ENCODE measurements at places on chromosomes 16 and 17.

GRCh38 chr17:42193216-42193968 lies 902 bp downstream of the GHDC start:
- no peak for DNase-seq

DNA sequence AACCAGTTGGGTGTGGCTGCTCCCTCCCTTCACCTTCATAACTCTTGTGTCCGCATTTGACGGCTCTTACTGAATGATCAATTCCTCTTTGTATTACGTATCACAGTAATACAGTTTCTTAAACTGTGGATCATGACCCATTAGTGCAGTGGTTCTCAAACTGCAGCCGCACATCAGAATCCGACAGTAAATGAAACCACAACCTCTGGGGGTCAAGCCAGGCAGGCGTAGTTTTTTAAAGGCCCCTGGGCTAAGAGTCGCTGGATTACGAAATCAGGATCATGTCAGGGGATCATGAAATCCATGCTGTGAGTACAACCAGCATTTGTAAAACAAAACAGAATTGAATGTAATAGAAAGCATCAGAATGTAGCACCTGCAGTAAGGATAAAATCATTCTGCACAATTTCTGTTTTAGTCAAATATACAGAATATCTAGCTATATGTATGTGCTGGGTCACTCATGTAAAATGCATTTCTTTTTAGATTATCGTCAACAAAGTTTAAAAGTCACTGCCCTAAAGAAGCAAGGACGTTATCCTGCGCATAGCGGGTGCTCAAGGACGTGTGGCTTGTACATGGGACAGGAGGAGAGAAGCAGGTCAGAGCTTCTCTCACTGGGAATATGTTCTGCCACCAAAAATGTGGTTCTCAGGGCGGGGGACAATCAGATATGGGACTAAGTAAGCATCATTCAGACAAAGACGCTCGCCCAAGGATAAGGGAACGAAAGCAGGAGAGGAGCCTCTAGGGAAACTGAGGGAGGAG lies 113.1 kb downstream of the ZFHX3 start:
- DNase-seq: peak; percentile 48

DNA sequence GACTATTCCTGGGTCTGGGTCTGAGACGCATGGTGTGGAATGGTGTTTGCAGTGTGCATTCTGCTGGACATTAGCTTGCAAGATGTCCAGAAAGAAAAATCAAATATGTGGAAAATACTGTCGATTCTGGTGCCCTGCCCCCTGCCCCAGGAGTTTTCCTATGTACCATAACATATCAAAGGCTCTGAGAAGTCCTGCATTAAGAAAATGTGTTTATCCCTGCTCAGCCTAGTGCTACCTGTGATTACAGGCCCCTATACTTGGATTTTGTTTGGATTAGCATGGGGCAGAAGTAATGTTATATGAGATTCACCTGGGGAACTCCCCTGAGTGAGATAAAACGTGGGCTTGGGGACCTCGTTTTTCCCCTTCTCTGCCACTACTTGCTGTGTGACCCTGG lies 325.0 kb downstream of the CBLN1 start:
- DNase-seq: no peak

- no peak for DNase-seq
Measured at GRCh38 chr17:14361945-14362508, 61.1 kb downstream of the HS3ST3B1 start.

DNA sequence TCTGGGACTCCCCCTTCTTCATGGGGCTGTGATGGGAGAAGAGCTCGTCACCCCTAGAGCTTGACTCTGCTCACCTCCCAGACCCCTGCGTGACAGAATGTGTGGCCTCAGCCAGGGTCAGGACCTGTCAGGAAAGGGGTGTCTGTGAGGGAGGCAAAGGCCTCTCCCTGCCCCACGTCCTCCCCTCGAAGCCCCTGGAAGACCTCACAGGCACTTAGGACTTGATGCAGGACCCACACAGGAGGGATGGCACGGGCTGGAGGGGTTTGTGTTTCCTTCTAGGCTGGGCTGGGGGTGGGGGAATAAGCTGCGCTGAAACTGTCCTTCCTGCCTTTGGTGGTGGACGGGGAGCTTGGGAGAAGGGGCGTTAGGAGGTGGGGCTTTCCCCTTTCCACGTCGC lies 11.0 kb upstream of the CLUH start:
- DNase-seq: no peak

DNA sequence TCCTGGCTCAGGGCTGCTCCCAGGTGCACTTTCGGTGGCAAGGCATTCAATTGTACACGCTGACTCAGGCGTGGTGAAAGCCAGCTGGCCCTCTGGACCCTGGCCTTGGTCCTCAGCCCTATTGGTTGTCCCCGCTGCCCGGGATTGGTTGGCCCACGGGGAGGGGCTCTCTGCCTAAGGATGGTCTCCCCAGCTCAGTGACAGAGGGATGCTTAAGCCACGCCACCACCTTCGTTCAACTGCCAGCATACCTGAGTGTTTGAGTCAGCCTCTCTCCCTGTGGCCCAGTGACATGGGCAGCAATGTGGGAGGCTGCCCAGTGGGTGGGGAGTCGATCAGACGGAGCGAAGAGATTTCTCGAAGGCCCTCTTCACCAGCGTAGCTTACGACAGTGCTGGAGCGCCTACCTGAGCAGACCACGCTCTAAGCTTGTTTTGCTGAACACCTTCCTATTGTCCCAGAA lies 30.3 kb downstream of the IRF8 start:
- no peak for DNase-seq

- DNase-seq: no peak
Measured at GRCh38 chr16:57380671-57381462, 8.6 kb downstream of the CX3CL1 start.

GRCh38 chr16:85554889-85555718 lies 58.0 kb upstream of the GSE1 start:
- peak; percentile 65 for DNase-seq

- peak; percentile 18 for DNase-seq
Measured at GRCh38 chr17:40399185-40399584, 18.5 kb downstream of the TOP2A start.

DNA sequence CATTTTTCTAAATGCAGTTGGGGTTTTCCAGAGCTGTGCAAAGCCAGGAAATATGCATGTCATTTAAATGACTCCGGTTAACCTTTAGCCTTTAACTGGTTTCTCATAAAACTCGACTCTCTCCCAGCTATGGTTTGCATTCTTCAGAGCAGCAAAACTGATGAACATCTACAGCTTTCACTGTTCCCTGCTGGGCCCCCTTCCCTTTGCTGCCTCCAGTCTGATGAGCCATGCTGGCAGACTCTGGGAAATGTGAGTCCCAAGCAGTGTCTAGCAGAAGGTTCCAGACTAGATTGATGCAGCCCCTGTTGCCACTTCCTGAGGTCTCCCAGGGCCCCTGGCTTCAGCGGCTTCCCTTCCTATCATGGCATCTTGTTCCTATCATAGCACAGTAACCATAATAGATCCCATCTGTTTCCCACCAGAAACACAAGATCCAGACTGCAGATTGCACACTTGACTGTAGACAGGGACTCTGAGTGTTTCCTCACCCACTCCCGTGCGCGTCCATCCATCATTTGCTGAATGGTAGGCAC lies 135.4 kb downstream of the CLEC16A start:
- DNase-seq: no peak

DNA sequence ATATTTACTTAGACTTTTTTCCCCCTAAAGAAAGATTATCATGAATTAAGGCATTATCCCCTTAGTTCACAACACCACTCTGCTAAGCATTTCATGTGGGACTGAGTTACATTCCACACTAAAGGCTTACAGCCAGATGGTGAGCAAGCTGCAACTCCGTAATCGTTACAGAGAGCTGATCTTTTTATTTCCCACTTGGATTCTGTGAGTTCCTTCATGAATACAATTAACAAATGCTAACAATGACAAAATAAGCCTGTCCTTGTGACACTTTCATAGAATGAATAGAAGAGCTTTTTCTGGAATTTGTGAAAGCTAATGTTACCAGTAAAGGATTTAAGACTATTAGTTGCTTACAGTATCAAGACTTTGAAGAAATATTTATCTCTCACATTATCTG lies 8.7 kb downstream of the OGFOD1 start:
- no peak for DNase-seq

DNA sequence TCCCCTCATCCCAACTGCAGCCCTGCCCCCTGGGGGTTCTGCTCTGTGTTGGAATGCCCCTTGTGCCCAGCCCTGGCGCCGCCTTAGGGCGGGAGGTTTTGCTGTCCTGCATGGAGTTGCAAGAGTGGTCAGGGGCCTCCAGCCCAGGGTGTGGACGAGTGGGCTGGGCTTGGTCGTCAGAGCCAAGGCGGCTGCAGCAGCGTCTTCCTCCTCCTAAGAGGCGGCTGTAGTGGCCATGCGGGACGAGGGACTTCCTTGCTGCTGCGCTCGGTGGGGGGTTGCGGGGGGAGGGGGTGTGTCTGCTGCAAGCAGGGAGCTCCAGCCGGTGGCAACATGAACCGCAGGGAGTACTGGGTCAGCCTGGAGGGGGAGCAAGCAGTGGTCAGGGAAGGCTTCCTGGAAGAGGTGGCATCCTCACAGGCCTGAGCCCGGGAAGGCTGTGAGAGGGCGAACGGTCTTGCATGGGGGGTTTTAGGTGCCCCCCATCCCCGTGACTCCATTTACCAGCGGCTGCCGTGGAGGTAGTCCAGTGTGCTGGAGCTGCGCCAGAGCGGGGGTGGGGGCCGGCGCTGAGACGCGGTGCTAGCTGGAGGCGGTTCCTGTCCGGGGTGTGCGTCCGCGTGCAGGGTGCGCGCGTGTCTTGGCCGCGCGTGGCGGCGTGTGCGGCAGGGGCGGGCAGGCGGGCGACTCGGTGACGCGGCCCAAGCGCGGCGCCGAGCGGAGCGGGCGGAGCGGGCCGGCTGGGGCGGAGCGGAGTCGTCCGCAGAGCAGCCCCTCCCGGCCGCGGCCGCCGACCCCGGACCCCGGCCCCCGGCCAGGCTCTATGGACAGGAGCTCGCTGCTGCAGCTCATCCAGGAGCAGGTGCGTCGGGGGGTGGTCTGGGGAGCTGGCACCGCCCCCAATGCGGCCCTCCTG lies at the start of gene RHBDL1:
TSS of gene RHBDL1 (plus strand) at position 704 of the 916 bp plus-strand sequence. CDS start at position 824, 120 bp downstream.
- no peak for DNase-seq

DNA sequence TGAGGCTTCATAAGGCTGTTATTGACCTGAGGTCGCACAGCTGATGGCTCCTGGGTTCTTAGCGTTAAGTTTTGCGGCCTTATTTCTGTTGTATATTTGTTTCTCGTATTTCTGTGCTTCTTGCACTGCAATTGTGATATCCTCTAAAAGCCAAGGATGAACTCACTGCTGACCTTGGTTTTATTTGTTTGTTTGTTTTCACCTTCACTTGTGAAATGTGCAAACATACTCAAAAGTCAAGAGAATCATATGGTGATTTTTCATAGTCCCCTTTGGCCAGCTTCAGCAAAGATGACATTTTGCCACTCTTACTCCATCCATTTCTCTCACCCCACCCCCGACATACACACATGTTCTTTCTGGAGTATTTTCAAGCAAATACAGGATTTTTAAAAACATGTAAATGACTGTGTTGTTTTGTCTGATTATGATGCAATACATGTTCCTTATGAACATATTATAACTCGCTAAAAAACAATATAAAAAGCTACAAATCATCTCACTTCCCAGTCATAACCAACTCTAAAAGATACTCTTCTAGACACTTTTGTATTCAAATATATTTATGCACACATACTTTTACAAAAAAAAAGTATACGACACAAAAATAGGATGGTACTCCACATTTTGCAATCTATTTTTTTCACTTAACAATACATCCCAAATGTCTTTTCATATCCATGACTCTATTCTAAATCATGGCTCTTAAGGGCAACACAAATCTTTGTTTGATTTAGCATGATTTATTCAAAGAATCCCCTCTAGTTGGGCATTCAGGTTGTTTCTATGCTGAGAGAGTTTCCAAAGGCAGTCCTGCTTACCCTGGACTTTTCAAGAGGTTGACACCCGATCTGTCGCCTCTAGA lies 5.7 kb upstream of the ZCCHC14 start:
- no peak for DNase-seq

DNA sequence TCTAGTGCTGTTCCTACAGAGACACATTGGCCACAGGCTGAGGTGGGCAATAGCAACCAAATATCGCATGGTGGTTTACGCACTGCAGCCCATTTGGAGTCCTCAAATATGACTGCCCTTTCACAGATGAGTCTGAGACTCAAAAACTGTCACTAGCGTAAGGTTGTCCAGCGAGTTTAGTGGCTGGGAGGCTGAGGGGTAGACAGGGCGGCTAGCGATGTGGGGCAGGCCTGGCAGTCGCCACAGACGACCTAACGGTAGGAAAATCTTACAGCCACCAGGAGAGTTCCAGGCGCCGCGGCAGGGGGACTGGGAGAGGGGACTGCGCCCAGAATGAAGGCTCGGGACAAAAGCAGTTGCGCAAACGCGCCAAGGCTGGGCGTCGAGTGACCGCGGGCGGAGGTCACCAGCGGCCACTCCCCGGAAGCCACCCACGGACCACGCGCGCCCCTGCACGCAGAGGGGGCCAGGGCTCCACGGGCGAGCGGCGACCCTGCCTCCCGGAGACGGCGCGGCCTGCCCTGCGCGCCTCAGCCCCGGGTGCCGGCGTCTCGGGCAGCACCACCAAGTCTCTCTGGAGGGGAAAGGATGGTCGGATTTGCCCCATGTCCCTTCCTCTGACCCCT lies 699 bp upstream of the MAP1LC3B start:
- DNase-seq: peak; percentile 87

DNA sequence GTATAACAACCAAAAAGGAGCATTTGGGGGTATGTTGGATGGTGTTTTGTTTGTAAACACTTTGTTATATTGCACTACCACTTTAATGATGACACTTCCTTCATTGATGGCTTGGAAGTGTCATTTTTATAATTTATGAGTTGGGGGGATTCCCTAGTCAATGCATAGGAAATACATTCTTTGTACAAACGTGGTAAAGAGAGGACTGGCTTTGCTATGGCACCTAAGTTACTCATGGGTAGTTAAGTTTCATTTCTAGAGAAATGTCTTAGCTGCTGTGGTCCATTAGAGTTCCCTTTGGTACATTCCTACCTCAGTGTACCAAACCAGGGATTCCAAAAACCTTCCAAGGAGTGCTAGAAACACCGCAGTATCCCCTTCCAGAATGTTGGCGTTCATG lies 63.7 kb upstream of the CMIP start:
- no peak for DNase-seq

DNA sequence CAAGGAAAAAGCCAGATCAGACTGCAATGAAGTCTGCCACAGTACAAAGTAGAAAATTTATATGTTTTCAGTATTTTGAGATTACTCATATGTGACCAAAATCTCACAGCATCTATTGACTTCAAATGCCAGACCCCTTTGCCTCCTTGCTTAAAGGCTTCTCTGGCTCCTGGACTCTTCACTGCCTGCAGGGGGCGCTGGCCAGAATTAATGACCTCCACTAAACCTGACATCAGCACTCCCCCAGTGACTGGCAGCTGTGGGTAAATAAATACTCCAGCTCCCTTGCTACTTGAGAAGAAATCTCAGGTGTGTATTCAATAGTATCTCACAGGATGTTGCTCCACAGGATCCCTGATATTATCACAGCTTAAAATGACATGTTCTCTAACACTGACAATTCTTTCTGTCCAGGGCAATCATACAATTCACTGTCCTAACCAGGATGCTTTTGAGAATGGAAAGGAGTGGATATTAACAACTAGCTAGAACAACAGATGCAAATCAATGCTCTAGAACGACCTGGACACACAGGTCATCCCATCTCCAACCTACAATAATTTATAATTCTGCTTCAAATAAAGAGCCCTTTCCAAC lies 4.0 kb downstream of the BECN1 start:
- peak; percentile 54 for DNase-seq

All from CD14-positive monocyte (primary cell).